Caco-2 (cell line): ENCODE measurements at places on chromosomes 4 and X.

DNA sequence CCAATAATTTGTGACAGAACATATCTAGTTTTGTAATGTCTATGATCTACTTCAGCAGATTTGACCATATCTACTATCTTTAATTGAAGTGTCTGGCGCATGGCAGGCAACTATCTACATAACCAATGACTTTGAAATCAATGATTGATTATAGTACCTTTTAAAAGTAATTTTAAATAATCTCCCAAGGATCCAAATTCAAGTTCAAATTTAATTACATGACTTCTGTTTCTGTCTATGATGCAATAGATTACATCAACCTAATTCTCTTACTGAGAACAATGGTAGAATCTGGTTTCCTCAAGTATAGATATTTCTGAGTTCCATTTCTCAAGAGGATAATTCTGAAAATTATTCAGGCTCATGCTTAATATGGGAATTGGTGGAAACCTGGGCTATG, 177.4 kb upstream of the IL15 start:
- no peak for DNase-seq

- no peak for DNase-seq
These were observed 607.9 kb downstream of the ANKRD50 start for GRCh38 chr4:124104628-124105027.

DNA sequence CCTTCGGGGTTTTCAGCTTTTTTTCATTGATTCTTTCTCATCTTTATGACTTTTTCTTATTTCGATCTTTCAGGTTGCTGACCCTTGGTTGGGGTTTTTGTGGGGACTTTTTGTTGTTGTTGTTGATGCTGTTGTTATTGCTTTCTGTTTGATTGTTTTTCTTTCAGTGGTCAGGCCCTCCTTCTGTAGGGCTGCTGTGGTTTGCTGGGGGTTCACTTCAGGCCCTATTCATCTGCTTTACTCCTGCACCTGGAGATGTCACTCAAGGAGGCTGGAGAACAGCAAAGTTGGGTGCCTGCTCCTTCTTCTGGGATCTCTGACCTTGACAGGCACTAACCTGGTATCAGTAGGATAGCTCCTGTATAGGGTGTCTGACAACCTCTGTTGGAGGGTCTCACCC, 39.9 kb upstream of the PCDH18 start:
- DNase-seq = no peak

- no peak for DNase-seq
These were observed 21.7 kb downstream of the INPP4B start for GRCh38 chr4:142824368-142824767.

- no peak for DNase-seq
These were observed 77.5 kb downstream of the MSN start for GRCh38 chrX:65744965-65745364.
